ENCODE measurements at places on chromosomes 7 and 10.

DNA sequence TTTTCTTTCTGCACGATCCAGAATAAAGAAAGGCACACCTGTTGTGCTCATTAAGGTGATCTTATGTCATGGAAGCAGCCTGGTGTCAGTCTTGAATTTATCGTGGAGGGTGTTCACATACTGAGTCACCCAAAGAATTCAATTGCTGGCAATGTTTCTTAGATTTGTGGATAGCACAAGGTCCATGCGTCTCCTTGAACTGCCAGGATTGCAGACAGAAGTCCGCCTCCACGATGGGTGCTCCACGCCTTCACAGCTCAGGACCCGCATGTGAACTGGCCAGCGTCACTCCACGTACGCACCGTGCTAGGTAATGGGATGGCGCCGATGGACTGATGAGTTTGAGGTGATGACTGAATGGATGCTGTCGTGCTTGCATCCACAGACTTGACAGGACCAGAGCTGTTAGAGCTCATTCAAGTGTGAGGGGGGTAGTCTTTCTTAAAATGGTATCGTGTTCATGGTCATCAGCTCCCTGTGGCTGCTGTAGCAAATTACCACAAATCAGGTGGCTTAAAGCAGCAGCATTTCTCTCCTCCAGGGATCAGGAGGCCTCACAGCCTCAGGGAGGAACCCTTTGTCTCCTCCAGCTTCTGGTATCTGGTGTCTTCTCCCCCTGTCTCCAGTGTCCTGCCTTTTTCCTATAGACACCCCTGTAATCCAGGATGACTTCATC, 65.4 kb upstream of the DNAJB6 start:
- DNase-seq = no peak

DNA sequence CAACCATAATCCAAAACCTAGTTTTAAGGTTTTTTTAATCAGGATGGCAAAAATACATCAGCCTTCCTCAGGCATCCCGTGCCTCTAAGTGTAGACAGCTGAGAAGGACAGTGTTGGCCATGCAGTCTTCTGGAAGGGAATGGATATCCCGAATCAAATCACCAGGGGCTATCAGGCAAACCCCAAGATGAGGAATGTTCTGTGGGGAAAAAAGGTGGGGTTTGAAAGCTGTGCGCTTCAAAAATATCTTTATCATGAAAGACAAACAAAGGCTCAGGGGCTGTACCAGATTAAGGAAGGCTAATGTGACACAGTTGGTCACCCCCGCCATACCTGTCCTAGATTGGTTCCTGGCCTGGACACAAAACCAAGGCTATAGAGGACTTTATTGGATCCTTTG, 5.4 kb downstream of the TMEM273 start:
- no peak for DNase-seq

DNA sequence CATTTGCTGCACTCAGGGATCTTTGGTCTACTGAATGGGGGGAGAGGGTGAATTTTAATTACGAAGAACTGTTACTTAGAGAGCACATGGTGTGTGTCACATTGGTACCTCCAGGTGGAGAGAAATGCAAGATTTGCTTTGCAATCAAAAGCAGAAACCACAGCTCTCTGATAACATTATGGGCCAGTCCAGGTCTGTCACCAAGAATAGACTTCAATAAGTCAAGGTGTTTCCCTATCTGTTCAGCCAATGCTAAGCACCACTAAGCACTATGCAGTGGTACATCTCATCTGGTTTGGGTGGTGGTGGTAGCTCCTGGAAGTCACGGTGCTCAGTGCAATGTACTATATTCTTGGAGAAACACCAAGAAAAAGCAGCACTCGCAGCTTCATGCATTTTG, 119.6 kb upstream of the AFAP1L2 start:
- DNase-seq = no peak

- no peak for DNase-seq
These were observed 13.1 kb upstream of the TCAF1 start for GRCh38 chr7:143914938-143915652.

DNA sequence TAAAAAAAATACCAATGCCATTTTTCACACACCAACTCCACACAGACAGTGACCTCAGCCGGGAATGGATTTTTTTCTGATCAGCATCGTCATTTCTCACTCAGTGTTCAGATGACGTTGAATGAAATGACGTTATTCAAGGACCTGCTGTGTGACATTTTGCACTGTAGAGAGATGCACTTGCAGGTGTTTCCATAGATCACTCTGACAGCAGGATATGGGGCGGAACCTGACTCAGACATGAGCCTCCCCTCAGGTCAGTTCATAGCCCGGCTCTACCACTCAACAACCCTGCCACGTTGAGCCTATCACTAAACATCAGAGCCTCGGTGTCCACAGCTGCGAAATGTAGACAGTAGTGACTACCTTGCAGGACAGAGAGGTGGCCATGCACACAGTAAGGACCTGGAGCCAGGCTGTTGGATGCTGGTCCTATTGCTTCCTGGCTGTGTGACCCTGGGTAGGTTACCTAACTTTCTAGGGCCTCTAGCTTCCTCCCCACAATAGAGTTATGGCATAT, 41.4 kb upstream of the ANTXRL start:
- no peak for DNase-seq

- no peak for DNase-seq
These were observed 1.6 kb downstream of the AKAP9 start for GRCh38 chr7:91942312-91942711.

DNA sequence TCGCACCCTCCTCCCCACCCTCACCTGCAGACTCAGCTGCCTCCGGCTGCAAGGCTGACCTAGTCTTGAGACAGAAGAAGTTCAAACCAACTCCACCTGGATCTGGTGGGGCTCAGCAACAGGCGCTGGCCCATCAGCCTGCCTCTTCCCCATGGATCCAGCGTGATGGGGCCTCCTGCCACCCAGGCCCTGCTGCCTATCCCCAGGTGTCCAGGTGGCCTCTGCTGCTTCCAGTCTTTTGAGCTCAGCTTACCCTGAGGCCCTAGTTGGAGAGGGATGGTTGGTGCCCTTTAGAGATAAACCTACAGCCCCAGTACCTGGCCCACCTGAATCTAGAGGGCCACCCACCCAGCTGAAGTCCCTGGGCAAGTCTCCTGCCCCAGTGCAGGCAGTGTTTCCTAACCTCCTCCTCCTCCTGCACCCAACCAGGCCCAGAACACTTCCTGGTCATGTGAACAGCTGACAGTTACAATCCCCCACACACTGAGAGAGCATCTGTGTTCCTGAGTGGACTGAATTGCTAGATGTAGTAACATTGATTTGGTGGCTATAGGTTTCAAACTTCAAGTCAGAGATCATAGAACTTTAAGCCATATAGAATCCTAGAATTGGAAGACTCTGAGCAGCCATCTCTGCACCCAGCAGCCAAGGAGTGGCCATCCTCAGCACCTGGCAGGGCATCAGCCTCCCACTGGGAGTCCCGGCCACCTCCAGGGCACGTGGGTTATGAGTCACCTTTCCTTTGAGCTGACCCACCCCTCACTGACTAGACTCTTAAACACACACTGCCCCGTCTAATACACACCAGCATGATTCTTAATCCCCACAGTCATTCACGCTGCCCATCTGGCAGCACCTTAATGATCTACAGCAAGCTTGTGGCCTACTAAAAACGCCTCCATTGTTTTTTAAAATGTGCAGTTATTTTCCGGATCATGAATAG, 51.9 kb downstream of the ALOX5 start:
- DNase-seq = no peak

- no peak for DNase-seq
These were observed 821 bp upstream of the JAZF1 start for GRCh38 chr7:28181416-28181815.

GRCh38 chr10:16470747-16471146, 33.9 kb downstream of the PTER start:
- DNase-seq = peak; percentile 3

GRCh38 chr10:117254774-117255735, 14.1 kb downstream of the SLC18A2 start:
- no peak for DNase-seq

- DNase-seq = peak; percentile 29
These were observed 10.2 kb downstream of the CRYGN start for GRCh38 chr7:151429560-151430331.

- DNase-seq = no peak
These were observed 91.6 kb upstream of the IKZF1 start for GRCh38 chr7:50212666-50213621.

- DNase-seq = no peak
These were observed 723.7 kb downstream of the SORCS1 start for GRCh38 chr10:106440767-106441166.

DNA sequence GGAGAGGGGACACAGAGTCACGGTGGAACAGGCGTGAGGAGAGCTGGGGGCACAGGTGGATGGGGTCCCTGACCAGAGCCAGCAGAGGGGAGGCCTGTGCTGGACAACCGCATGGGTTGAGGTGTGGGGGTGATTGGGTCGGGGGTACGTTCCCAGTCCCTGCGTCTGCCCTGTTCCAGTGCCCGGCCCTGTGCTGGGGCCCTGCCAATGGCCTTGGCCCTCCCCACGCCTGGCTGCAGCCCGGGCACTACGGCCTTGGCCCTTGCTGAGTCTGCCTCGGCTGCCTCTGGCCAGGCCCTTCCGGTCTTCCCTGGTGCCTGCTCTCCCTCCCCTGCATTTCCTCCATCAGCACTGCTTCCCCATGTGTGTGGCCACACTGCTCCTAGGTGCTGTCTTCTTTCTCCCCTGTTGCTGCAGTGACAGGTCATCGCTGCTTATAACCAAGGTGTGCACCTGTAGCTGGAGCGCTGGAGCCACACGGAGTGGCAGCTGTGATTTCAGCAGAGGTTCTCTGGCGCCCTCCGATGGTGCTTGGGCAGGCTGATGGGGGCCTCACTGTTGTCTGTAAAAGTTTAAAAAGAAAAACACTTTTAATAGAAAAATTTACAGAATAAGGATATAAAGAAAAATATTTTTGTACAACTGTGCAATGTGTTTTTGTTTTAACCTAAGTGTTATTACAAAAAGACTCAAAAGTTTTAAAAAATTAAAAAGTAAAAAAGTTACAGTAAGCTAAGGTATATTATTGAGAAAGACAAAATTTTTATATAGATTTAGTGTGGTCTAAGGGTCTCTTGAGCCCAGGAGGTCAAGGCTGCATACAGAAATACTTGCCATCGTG, 45.2 kb upstream of the BHLHA15 start:
- no peak for DNase-seq

DNA sequence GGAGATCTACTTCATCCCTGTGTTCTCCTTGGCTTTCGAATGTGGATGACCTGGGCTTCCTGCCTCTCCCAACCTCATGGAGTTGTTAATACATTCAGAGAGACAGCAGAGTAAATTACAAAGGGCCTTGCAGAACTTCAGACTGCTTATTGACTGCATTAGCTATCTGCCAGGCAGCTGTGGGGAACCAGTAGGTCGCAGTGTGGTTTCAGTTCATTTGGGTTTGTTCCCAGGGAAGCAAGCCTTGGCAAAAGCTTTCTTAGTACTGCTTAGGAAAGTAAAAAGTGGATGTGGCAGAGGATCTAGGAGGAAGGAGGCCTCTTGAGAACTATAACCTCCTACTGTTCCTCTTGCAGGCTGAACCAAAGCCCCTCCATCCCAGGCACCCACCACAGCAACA, 9.2 kb downstream of the NPFFR1 start:
- DNase-seq = no peak

GRCh38 chr10:4834898-4835405, 8.9 kb downstream of the AKR1E2 start:
- DNase-seq = no peak

DNA sequence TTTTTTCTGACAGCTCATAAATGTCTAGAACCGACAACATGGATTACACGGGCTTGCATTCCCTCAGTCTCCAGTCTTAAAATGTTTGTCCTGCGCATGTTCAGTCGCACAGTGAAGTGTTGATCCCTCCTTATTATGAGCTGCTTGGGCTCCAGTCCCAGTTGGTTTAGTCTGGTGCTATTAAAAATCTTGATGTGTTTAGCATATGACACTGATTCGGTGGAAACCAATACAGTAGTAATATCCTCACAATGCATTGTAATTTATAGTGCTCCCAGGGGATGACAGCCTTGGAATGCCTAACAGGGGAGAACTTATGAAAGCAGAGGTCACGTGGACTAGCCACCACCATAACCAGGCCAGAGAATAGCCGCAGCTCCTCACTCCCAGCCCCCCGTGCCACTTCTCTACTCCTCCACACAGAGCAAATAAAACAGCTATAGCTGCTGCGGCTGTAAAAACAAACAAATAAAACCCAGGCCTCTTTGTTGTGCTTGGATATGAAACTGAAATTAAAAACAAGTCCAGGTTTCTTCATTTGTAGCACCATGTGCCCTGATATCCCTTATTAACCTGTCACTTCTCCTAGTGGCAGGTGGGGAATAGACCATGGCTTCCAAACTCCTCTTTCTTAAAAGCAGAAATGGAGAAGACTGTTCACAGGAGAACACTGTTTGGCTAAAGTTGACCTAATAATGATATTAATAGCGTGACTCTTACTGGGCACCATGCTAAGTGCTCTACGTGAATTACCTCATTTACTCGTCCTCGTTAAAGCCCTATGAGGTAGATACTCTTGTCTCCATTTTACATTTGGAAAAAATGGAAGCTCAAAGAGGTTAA, 7.7 kb downstream of the DPCD start:
- DNase-seq = no peak

DNA sequence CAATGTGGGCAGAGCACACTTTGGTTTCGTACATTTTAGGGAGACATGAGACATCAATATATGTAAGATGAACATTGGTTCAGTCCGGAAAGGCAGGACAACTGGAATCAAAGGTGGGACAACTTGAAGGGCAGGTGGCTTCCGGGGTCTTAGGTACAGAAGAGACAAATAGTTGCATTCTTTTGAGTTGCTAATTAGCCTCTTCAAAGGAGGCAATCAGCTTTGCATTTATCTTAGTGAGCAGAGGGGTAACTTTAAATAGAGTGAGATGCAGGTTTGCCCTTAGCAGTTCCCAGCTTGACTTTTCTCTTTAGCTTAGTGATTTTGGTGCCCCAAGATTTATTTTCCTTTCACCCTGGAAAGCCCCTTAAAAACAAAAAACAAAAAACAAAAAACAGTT, 21.3 kb downstream of the ZNF487 start:
- no peak for DNase-seq

- DNase-seq = no peak
These were observed 53.8 kb upstream of the SLC16A12 start for GRCh38 chr10:89589101-89589720.

DNA sequence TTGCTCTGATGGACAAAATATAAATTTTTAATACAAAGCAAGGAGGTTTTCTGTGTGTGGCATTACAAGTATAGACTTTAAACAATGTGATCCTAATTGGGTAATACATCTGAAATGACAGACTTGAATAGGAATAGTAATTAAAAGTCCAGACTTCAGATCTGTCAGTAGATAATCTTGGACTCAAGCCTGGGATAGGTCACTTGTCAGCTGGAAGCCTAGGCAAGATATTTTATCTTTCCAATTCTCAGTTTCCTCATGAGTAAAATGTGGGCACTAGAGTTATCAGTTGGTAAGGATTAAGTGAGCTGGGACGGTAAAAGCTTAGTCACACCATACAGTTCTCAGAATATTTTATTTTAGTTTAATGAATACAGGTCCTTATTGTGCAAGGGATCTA, 10.4 kb upstream of the ZMYND11 start:
- no peak for DNase-seq

All from stimulated activated CD8-positive, alpha-beta memory T cell treated with anti-CD3 and anti-CD28 coated beads, Interleukin-4, amount 100 ng/mL, for 1 hour (primary cell).